ENCODE measurements at places on chromosomes 16 and 17. TPM values are rescaled to one million over a fixed set of nuclear protein-coding genes. Genes with fewer than 3 reads are reported as not detected.

- no peaks in the 10 kb centered on the region for H3K27me3 ChIP-seq
- peaks cover 3% of the 10 kb centered on the region for H3K36me3 ChIP-seq
- H3K4me3 ChIP-seq: no peak overlapping the region
- DNase-seq: no peak
- no peak overlapping the region for H3K27ac ChIP-seq
- H3K4me1 ChIP-seq: peaks cover 12% of the 10 kb centered on the region
Measured at GRCh38 chr17:75755990-75756389, 9.0 kb downstream of the GALK1 start.

- no peak for DNase-seq
- peaks cover 6% of the 10 kb centered on the region for H3K36me3 ChIP-seq
- no peaks in the 10 kb centered on the region for H3K27me3 ChIP-seq
Measured at GRCh38 chr16:70800311-70800710, 647 bp downstream of the VAC14 start.

DNA sequence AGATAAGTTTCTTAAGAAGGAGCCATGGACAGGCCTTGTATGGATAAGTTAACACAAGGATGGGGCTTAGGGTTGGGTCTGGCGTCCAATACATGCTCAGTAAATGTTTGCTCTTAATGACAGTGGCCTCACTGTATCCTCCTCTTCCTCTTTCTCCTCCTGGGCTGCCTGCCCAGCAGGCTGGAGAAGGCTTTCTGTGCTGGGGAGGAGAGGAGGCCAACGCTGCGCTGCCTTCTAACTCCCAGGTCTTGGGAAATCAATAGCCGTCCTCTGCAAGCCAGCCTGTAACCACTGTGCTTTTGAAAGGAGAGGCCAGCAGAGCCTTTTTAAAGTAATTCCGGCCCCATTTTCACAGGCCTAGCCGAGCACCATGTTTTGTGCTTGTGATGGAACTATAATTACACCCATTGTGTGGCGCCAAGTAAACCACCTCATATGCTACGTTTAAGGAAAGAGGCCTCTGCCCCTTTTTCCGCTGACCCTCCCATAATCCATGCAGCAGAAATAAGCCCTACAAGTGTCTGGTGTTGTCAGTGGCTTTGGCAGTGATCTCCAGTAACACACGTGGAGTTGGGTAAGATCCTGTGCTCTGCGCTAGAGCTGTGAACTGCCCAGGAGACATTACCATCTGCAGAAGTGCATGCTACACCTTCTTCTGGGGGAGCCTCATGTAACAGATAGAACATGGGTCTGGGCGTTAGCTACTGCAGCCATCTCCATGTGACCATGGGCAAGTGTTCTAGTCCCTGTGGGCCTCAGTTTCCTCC, 368.2 kb downstream of the SNX29 start:
- no peaks in the 10 kb centered on the region for H3K4me1 ChIP-seq
- no peak overlapping the region for H3K27ac ChIP-seq
- no peaks in the 10 kb centered on the region for H3K36me3 ChIP-seq
- H3K27me3 ChIP-seq: no peaks in the 10 kb centered on the region
- H3K4me3 ChIP-seq: no peak overlapping the region
- no peak for DNase-seq

The RAB26 gene
- total RNA-seq: not detected

The ST6GALNAC1 gene
- 1.4 TPM for total RNA-seq

The ENPP7 gene
- total RNA-seq: not detected

The SLC12A3 gene
- 0.08 TPM for total RNA-seq

The HYDIN gene
- 0.13 TPM for total RNA-seq

Data from naive thymus-derived CD4-positive, alpha-beta T cell (primary cell).